Thymus (tissue), 14 donors: ENCODE measurements at places on chromosomes 12 and 14. TPM values are rescaled to one million over a fixed set of nuclear protein-coding genes. Genes with fewer than 3 reads are reported as not detected.
A peak's percentile ranks its signal among the peaks of the same experiment; 100 is the strongest.

Gene TIMM9
- 37.0 TPM for total RNA-seq

Gene ZBTB1
- total RNA-seq = 53.0 TPM

Gene RND1
- 1.1 TPM for total RNA-seq

Gene BTBD7
- 8.4 TPM for total RNA-seq

Gene C12orf50
- 0.09 TPM for total RNA-seq

Gene MUCL1
- 1.2 TPM for total RNA-seq

- no peaks in the 10 kb centered on the region for H3K4me1 ChIP-seq
- H3K27me3 ChIP-seq = no peaks in the 10 kb centered on the region
- H3K27ac ChIP-seq = no peak overlapping the region
- no peak for DNase-seq
Observed at GRCh38 chr12:112317481-112317880, 64.8 kb downstream of the HECTD4 start.

GRCh38 chr12:87870061-87870460, 159.1 kb downstream of the C12orf50 start:
- H3K4me1 ChIP-seq = no peaks in the 10 kb centered on the region
- no peak overlapping the region for H3K27ac ChIP-seq
- no peak overlapping the region for H3K4me3 ChIP-seq
- H3K27me3 ChIP-seq = no peaks in the 10 kb centered on the region
- no peak for DNase-seq

DNA sequence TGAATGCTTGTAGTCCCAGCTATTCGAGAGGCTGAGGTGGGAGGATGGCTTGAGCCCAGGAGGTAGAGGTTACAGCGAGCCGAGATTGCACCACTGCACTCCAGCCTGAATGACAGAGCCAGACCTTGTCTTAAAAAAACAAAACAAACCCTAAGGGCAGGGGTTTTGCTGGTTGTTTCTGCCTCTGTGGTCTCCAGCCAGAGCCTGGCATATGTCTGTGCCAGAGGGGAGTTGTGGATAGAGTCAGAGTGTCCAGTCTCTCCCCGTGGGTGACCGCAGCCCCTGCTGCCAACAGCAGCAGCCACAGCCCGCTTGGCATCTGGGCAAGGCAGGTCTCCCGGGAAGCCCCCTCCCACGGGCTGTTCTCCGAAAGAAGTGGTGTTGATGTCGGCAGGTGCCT, 37.6 kb downstream of the MVK start:
- no peaks in the 10 kb centered on the region for H3K36me3 ChIP-seq
- no peak overlapping the region for H3K4me3 ChIP-seq
- H3K4me1 ChIP-seq = no peaks in the 10 kb centered on the region
- no peak overlapping the region for H3K27ac ChIP-seq
- no peak for DNase-seq
- H3K27me3 ChIP-seq = peaks cover 67% of the 10 kb centered on the region

- H3K4me3 ChIP-seq = no peak overlapping the region
- peaks cover 16% of the 10 kb centered on the region for H3K36me3 ChIP-seq
- no peaks in the 10 kb centered on the region for H3K27me3 ChIP-seq
- H3K27ac ChIP-seq = no peak overlapping the region
Observed at GRCh38 chr14:96297000-96297399, 41.0 kb downstream of the BDKRB1 start.

DNA sequence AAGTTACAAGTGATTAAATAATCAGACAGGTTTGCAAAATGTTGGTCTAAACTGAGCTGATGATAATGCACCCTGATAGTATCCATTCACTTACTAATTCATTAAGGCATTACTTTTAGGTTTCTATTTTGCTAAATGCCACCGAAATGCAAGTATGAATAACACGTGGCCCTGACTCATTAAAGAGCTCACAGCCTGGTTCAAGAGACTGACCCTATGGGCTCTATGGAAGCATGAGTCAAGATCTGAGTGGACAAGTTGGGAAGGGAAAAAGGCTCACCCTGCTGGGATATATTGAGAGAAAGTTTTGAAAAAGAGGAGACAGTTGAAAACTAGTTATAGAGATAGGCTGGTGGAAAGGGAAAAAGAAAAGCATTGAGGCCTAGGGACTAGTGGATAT, 14.8 kb upstream of the LRRC9 start:
- H3K27me3 ChIP-seq = no peaks in the 10 kb centered on the region
- H3K4me3 ChIP-seq = no peak overlapping the region
- no peak overlapping the region for H3K27ac ChIP-seq
- H3K4me1 ChIP-seq = no peaks in the 10 kb centered on the region
- DNase-seq = no peak

DNA sequence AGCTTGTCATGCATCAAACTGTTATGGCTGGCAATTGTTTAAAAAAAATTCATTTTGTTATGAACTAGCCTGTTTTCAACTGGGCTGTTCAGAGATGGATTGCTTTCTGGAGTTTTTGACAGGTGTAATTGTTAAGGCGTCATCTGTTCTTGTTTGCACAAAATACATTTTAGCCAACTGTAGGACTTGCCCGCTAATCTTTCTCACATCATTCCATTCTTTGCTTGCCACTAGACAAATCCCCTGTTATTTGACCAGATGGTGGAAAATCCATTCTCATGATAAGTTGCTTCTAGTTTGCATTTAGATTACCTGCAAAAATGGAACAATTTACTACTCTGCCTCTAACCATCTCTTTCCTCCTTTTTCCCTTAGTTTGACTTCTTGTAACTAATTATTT, 114.3 kb downstream of the NPAS3 start:
- no peak overlapping the region for H3K27ac ChIP-seq
- no peaks in the 10 kb centered on the region for H3K27me3 ChIP-seq

GRCh38 chr14:56846970-56847930, 37.0 kb upstream of the OTX2 start:
- H3K4me3 ChIP-seq = no peak overlapping the region
- no peaks in the 10 kb centered on the region for H3K36me3 ChIP-seq
- DNase-seq = no peak
- H3K27me3 ChIP-seq = peaks cover 18% of the 10 kb centered on the region
- H3K4me1 ChIP-seq = no peaks in the 10 kb centered on the region

DNA sequence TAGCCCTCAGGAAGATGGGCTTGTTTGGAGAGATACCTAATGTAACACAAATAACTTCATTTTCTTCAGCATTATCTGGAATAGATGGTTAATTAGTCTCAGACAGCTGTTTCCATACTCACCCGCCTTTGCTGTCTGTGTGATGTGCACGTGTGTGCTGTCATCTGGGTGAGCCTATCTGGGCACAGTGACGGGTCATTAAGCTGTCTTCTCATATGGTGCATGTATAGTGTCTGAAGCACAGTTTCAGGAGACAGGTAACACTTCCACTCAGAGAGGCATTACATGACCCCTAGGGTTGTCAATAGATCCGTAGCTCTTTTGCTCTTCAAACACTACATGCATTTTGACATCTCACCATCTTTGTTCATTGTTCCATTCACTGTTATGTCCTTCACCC, 493.3 kb downstream of the APAF1 start:
- no peak overlapping the region for H3K4me3 ChIP-seq
- H3K27me3 ChIP-seq = no peaks in the 10 kb centered on the region
- no peaks in the 10 kb centered on the region for H3K36me3 ChIP-seq
- no peak overlapping the region for H3K27ac ChIP-seq
- no peak for DNase-seq

GRCh38 chr12:121765573-121765972, 27.9 kb downstream of the RHOF start:
- no peak overlapping the region for H3K4me3 ChIP-seq
- no peaks in the 10 kb centered on the region for H3K27me3 ChIP-seq
- peaks cover 4% of the 10 kb centered on the region for H3K36me3 ChIP-seq
- H3K27ac ChIP-seq = no peak overlapping the region

DNA sequence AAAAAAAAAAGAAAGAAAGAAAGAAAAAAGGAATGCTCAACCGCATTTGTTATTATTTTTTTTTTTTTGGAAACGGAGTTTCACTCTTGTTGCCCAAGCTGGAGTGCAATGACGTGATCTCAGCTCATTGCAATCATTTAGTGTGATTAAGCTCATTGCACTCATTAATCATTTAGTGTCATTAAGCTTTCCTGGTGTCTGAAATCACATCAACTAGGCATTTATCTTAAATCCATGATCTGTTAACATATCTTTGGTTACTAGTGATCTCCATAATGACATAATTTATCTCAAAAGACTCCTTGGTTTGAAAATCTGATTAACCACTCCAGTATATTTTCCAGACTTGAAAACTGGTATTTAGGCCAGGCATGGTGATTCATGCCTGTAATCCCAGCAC, 26.3 kb downstream of the ETFBKMT start:
- no peaks in the 10 kb centered on the region for H3K27me3 ChIP-seq
- peaks cover 41% of the 10 kb centered on the region for H3K36me3 ChIP-seq
- no peak overlapping the region for H3K27ac ChIP-seq

DNA sequence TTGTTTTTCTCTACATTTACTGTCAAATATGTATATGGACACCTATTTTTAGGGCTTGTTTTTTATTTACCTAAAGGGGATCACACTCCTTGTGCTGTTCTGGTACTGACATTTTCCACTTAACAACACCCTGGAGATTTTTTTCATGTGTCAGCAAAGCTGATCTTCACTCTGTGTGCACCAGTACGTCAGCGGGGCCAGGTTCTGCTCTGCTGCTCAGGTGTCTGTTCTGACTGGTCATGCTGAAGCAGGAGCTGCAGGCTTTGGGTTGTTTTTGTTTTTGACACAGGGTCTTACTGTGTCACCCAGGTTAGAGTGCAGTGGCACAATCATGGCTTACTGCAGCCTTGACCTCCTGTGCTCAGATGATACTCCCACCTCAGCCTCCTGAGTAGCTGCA, 81.9 kb upstream of the CCND2 start:
- DNase-seq = no peak
- H3K27ac ChIP-seq = no peak overlapping the region
- H3K27me3 ChIP-seq = no peaks in the 10 kb centered on the region
- no peak overlapping the region for H3K4me3 ChIP-seq
- H3K36me3 ChIP-seq = no peaks in the 10 kb centered on the region

GRCh38 chr12:53676656-53677015, 753 bp upstream of the ATP5MC2 start:
- H3K27me3 ChIP-seq = peaks cover 22% of the 10 kb centered on the region
- peak overlapping the region; percentile 76 for H3K27ac ChIP-seq
- peak overlapping the region; percentile 89 for H3K4me3 ChIP-seq
- H3K4me1 ChIP-seq = peaks cover 11% of the 10 kb centered on the region
- no peak for DNase-seq
- peaks cover 7% of the 10 kb centered on the region for H3K36me3 ChIP-seq

DNA sequence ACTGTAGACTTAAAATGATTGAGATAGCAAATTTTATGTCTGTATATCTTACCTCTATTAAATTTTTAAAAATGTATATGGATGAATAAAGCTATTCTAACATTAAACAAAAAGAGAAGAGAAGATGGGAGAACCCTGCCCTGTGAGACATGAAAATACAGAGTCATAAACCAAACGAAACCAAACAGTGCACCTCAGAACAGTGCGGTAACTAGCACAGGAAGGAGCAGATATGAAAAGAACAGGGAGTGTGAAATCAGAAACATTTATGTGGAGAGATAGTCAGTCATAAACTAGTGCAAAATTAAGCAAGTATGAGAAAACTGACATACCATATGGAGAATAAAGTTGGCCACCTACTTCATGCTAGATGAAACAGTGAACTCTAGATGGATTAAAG, 135.1 kb downstream of the ERC1 start:
- H3K36me3 ChIP-seq = no peaks in the 10 kb centered on the region
- H3K4me1 ChIP-seq = peaks cover 8% of the 10 kb centered on the region
- no peaks in the 10 kb centered on the region for H3K27me3 ChIP-seq
- no peak for DNase-seq
- H3K4me3 ChIP-seq = no peak overlapping the region

DNA sequence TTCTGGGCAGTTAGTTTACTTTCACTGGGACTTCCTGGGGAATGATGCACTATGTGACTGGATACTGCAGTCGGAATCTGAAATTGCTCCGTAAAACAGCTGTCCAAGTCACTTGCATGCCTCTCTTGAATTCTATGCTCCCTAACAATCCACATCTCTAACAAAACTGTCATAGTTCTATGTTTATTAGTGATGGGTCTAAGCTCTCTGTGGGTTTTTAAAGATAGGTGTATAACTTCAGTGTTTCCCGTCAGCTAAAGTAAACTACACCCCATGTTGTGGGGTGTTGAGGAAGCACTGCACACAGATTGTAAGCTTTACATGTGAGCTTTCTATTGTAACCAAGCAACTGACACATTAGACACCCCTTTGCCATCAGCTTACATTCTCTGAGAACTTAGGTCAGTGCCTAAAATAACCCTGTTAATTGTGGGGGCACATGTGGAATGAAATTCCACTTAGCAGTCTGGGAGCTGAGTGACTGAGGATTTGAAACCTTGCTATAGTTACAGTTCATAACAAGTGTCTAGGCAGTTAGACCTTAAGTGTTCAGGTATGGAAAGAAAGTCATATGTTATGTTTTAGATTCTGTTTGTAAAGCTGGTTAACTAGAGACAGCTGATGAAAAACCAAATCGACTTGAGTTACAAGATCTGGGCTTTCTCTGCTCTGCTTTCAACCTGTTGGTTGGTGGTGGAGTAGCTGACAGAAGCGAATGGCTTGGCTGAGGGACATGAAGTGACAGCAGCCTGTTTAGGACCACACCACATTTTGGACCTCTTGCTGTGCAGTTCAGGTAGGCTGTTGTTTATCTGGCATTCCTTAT, 165.7 kb downstream of the AKAP6 start:
- no peaks in the 10 kb centered on the region for H3K4me1 ChIP-seq
- H3K27me3 ChIP-seq = no peaks in the 10 kb centered on the region
- no peak overlapping the region for H3K4me3 ChIP-seq
- H3K36me3 ChIP-seq = no peaks in the 10 kb centered on the region
- no peak overlapping the region for H3K27ac ChIP-seq
- DNase-seq = no peak

- no peaks in the 10 kb centered on the region for H3K36me3 ChIP-seq
- H3K4me3 ChIP-seq = no peak overlapping the region
- no peaks in the 10 kb centered on the region for H3K4me1 ChIP-seq
Observed at GRCh38 chr12:20807192-20808080, 3.1 kb upstream of the SLCO1B3 start.

DNA sequence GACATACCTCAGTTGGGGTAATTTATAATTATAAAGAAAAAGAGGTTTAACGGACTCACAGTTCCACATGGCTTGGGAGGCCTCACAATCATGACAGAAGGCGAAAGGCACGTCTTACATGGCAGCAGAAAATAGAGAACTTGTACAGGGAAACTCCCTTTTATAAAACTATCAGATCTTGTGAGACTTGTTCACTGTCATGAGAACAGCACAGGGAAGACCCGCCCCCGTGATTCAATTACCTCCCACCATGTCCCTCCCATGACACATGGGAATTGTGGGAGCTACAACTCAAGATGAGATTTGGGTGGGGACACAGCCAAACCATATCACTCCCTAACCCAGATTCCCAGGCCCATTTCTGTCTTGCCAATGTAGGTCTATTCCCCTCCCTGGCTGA, 22.1 kb downstream of the MYO1H start:
- no peaks in the 10 kb centered on the region for H3K27me3 ChIP-seq
- DNase-seq = no peak
- H3K4me1 ChIP-seq = no peaks in the 10 kb centered on the region
- no peak overlapping the region for H3K4me3 ChIP-seq
- H3K27ac ChIP-seq = no peak overlapping the region
